ENCODE measurements at places on chromosomes 4 and X.

DNA sequence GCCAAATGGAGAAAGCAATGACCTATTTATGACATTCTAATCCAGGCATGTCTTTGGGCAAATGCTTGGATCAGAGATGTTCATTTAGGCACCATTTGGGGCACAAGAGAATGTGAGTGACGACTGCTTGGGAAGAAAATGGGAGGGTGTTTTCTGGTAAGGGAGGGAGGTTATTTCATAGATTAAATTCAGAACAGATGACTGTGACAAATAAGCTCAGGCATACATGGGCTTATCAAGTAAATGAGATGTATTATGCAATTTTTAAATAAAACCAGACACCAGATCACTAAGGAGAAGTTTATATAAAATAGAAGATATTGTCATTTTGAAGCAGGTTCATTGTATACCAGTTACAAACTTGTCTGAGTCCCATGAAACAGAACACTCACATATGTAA is 71.4 kb upstream of the UGT8 start:
- no peak for DNase-seq

DNA sequence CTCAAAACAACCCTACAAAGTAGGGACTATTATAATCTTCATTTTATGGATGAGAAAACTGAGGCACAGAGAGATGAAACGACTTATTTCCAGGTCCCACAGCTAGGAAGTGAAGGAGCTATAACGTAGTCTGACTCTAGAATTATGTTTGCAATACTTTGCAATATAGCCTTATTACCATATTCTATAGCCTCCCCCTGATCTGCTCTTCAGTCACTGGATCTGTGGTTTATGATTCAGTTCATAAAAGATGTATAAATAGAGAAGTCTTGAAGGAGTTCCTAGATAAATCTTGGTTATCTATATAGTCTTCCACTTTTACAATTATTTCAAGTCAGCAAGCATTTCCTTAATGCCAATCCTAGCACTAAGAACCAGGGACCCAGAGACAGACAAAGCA is 57.5 kb downstream of the OPHN1 start:
- no peak for DNase-seq

- no peak for DNase-seq
These were observed 198.9 kb upstream of the GEMIN8 start for GRCh38 chrX:14228611-14229010.

- no peak for DNase-seq
These were observed 222 bp downstream of the SMAD1 start for GRCh38 chr4:145481942-145482208.

GRCh38 chr4:94463771-94464170 is 12.0 kb downstream of the PDLIM5 start:
- no peak for DNase-seq

DNA sequence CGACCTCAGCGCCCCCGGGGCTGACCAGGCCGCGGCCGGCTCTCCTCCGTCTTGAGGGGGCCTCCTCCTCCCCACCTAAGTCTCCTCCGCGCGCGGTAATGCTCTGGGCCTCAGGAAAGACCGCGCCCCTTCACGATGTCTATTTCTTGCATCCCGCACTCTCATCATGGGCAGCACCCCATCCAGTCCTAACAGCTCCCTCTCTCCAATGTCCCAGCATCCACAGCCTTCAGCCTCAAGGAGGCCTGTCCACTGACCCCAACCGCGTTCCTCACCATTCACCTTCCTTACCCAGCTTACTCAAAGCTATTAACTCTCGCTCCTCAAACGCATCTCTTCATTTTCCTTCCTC is 77.5 kb downstream of the MAGED4 start:
- no peak for DNase-seq

DNA sequence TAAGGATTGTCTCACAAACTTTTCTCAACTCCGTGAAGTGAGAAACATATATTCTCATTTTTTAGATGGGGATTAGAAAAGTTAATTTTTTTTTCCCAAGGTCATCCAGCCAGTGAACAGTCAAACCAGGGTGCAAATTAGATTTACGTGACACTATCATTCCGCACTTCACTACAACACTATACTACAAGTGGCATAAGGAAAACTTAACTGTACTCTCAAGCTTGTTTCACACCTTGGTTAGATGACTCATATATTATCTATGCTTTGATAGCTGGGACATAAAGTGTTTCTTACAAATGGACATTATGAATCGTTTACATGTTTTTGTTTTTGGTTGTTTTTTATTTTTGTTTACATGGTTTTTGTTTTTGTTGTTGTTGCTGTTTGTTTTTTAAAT is 525.7 kb downstream of the PPARGC1A start:
- no peak for DNase-seq

GRCh38 chrX:8075636-8076035 is 95.4 kb downstream of the VCX2 start:
- DNase-seq: no peak

- DNase-seq: no peak
These were observed 31.3 kb downstream of the IL13RA2 start for GRCh38 chrX:114985967-114986592.

GRCh38 chr4:24551492-24552289 is 32.7 kb downstream of the DHX15 start:
- no peak for DNase-seq

DNA sequence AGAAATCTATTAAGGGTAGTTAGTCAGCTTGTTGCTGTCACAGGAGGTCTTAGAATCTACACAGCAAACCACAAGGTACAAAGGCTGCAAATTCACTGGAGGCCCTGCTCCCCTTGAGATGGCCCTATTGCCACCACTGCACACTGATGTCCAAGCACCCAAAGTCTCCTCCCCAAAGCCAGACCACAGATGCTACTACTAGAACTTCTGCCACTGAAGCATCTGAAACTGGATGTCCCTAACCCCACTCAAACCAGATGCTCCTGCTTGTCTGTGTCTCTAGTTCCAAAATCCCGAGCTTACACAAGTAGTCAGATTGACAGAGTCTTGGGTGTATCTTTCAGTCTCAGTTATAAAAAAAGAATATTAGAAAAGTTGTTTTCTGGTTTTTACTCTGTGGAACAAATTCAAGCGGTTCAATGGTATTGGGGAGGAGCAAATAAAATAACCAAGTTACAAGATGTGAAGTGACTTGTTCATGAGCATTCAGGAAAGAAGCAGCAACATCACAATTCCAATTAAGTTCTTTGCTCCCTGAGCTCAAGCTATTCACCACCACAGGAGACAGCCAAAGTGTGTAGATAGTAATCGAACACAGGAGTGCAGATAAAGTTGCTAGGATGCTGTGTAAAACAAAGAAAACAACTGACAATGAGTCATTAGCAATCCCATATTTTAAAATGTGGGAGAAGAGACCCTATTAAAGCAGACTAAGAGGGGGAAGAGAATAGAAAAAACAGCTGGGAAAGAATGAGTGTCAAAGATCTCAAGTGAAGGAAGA is 352.3 kb downstream of the PDGFC start:
- no peak for DNase-seq

- DNase-seq: no peak
These were observed 12.9 kb upstream of the SMIM10L2A start for GRCh38 chrX:135408794-135409193.

DNA sequence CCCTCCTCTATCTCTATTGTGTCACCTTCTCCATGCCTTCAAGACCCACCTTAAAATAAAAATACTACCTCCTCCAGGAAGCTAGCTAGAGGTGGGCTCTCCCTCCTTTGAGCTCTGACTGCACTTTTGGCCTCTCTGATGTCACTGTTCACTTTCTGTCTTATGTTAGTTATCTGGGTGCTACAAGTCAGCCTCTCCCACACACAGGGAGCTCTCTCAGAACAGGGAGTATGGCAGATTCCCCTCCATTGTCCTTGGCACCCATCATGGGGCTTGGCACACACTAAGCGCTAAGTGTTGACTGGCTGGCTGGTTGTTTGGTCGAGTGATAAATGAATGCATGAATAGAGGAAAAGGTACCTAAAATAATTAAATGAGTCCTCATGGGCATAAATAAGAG is 21.2 kb upstream of the KDM5C start:
- no peak for DNase-seq

DNA sequence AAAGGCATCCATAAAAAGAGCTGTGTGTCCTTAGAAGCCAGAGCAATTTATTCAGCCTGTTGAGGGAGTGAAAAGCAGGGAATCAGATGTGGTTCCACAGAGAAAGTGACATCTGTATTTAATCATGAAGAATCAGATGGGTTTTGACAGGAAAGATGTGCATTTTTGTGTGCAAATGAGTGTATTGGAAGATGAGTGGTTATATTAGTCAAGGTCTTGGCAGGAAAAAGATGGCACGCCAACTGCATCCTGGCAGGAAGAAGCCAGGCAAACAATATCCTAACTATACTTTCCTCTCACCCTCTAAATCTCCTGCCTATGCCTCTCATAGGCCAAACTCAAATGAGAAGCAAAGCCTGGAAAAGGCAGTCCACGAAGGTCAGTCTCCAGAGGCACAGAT is 59.1 kb downstream of the SCFD2 start:
- DNase-seq: no peak

DNA sequence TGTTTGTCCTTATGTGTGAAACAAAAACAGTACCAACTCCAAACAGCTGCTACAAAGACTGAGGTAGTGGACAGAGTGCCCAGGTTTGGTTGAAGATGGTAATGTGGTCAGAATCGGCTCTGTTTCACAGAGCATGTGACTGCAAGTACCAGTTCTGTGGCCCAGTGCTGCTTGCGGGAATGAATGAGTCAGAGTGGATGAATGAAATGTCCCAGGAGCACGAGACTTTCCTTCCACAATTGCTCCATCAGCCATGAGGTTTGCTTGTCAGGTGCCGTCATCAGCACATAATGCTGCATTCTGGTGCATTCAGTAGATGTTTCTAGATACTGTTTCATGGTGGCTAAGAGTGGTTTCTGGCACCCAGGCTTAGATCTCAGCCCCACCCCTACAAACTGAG is 84.2 kb downstream of the GPR143 start:
- no peak for DNase-seq

DNA sequence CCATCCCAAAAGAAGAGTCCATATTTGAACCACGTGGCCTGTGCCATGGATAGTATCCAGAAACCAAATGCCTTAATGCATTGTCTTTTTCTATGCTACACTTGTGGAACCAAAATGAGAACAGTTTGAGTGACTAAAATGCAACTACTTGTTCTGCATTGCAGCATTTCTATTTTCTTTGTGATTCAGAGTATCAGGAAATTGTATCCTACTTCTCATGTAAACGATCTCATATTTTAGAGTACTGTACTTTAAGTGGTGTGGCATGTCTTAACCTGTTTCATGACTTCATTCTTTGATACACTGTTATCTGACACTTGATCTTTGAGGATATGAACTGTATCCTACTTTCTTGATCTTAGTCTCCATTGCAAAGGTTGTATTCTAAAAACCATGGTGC is 167.2 kb upstream of the WDR1 start:
- no peak for DNase-seq

GRCh38 chr4:143356493-143356892 is 19.8 kb downstream of the GAB1 start:
- no peak for DNase-seq

DNA sequence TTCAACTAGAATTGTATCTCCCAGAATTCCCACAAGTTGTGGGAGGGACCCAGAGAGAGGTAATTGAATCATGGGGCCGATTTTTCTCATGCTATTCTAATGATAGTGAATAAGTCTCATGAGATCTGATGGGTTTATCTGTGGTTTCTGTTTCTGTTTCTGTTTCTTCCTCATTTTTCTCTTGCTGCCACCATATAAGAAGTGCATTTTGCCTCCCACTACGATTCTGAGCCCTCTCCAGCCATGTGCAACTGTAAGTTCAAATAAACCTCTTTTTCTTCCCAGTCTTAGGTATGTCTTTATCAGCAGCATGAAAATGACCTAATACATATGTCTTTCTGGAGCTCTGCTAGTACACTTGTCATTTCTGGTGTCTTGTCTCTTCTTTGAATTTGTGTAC is 22.1 kb upstream of the OR13H1 start:
- no peak for DNase-seq

Data from A549 (cell line).